Fibroblast of skin of left biceps (primary cell): ENCODE measurements at places on chromosomes 13 and 19.

DNA sequence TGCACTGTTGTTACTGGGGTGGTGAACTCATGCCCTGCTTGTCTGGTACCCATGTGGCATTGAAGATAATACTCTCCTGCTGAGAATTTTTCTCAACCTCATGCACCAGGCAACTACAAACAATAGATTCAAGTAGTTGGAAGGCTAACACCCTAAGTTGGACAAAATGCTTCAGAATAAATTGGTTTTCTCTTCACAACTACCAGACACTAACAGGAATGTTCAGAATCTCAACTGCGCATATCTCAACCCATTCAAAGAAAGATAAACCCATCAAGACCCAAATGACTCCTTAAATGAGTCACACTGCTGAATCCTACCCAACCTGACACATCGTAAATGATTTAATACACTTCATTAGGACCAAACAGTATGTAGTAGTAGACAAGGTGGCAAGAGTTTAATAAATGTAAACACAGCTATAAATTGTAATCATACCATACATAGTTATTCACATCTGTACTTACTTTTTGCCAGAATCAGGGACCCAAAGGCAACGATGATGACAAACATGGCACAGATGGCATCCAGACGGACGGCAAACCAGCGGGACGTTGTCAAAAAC, 227.4 kb downstream of the ABCC4 start:
- DNase-seq: peak; percentile 38

GRCh38 chr13:97141564-97142005, 80.5 kb upstream of the MBNL2 start:
- no peak for DNase-seq

- no peak for DNase-seq
Observed at GRCh38 chr19:14030997-14031718, 404 bp upstream of the IL27RA start.

GRCh38 chr13:64074971-64075474, 2659.4 kb upstream of the PCDH20 start:
- no peak for DNase-seq

- no peak for DNase-seq
Observed at GRCh38 chr19:9431475-9431874, 3.9 kb downstream of the ZNF266 start.

GRCh38 chr13:111278743-111279652, 41.4 kb upstream of the TEX29 start:
- no peak for DNase-seq

DNA sequence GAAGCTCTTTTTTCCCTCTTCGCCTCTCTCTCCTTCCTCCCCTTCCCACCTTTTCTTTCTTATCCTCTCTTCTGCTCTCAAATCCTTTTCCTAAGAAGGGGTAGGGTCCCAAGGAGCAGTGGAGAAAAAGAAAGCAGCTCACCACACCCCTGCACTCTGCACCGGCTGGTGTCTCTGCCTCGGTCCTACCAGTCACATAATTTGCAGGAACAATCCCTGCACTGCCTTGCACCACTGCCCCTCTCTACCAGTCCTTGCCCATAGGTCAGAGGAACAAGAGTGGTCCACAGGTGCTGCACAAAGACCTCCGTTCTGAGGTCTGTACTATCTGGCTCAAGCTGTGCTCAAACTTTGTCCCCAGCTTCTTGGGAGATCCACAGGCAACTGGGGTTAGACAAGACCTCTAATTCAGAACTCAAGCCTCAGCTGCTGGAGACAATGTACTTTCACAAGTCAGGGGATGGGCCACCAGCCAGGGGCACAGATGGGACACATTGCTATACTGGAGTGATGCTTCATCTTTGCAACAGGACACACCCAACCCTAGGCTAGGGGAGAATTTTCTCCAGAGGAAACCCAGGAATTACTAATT, 125.4 kb upstream of the ZNF507 start:
- DNase-seq: no peak

GRCh38 chr13:58313219-58313618, 681.7 kb downstream of the PCDH17 start:
- no peak for DNase-seq

DNA sequence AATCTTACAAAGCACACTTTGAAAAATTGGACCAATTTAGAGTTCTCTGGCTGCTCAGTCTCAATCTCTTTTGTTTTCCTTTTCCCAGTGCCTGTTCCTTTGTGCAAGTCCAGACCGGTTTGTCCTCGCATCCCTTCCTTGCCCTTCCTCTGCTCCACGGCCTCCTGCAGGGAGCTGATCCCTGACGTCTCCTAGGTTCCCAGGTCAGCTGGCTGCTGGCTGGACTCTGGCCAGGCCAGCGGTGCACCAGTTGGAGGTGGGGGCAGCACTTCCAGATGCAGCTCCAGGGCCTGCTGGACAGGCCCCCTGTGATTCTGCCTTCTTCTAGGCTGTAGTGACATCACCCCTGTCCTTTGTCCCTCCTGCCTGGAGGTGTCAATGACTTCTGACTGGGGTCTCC, 44.0 kb upstream of the KPNA3 start:
- no peak for DNase-seq

GRCh38 chr19:35783469-35784434, 8.4 kb downstream of the ARHGAP33 start:
- DNase-seq: no peak

DNA sequence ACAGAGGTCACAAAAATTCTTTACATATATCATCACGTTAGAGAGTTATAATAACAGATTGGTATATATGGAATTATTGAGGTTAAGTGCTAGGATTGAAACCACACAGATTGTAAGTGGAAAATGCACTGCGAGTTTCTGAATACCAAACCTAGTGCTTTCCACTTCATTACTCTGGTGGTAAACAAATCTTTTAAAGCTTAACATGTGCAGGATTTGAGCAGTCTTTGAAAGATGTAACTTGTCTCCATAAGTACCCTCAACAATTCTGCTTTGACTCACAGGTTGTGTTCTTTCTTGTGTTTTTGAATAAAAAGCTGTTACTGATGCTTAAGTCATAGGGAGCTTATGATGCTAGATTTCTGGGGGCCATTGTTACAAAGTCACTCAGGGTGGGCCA, 314.7 kb upstream of the DACH1 start:
- no peak for DNase-seq

DNA sequence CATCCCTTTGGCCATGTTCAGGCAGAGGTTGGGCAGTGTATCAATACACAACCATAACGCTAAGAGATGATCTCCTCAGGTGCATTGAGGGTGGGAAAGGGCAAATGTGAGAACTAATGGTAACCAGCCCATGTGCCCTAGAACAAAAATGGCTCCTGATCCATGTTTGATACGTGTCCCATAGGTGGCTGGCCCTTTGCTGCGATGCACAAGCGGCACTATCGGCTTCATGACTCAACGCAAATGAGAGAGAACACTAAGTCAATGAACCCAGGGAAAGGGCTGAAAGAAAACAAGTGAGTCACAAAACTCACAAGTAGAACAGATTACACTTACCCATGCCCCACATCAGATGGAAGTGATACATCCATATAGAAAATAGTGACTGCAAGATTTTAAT, 201.7 kb downstream of the ABCC4 start:
- DNase-seq: no peak

DNA sequence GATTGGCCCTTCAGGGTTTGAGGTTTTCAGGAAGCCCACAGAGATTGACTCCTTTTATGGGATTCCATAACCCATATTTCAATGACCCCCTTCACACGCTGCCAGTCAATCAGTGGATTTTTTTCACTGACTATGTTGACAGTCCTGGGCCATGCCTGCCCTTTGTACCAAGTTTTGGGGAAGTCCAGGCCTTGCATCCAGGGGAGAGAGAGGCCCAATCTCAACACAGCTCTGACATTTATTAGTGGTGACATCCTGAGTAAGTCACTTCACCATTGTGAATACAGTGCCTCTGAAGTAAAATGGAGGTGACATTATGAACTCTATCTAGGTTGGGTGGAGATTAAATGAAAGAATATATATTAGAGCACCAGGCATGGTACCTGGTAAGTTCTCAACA, 181.1 kb downstream of the NUFIP1 start:
- DNase-seq: no peak

DNA sequence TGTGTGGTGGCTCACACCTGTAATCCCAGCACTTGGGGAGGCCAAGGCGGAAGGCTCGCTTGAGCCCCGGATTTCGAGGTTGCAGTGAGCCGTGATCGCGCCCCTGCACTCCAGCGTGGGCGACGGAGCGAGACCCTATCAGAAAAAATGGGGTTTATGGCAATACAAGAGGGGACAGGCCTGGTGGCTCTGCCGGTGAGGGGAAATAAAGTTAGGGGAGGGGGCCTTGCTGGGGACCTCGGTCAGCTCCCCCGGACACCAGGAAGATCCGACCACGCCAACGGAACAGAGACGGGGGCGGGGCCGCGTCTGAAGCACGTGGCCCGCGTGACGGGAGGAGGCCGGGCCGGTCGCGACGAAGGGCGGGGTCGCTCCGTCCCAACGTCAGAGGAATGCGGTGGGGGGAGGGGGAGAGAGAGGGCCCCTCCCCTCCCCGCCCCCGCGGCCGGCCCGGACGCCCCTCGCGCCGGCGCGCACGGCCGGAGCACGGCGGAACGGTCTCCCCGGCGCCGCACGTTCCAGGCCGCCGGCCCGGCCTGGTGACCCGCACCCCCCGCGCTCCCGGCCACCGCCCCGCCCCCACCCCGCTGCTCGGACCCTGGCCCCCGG, 1.9 kb upstream of the HNRNPL start:
- peak; percentile 78 for DNase-seq

GRCh38 chr13:103356226-103356864, 290.1 kb upstream of the SLC10A2 start:
- DNase-seq: no peak
